ENCODE measurements at places on chromosomes 16 and 17. TPM values are rescaled to one million over a fixed set of nuclear protein-coding genes. Genes with fewer than 3 reads are reported as not detected.

Gene TNS4
- total RNA-seq, result 5.9 TPM

Gene TMEM100
- total RNA-seq, result not detected

Gene NKD1
- 2.6 TPM for total RNA-seq

Gene KNOP1
- total RNA-seq, result 24.4 TPM

Gene WFIKKN1
- total RNA-seq, result 0.25 TPM

Gene ITGB4
- total RNA-seq, result 0.83 TPM

All from activated naive CD4-positive, alpha-beta T cell treated with anti-CD3 and anti-CD28 coated beads for 36 hours (primary cell).